ENCODE measurements at places on chromosomes 11 and 22. TPM values are rescaled to one million over a fixed set of nuclear protein-coding genes. Genes with fewer than 3 reads are reported as not detected.

Gene UBE2L6
- total RNA-seq, result 40.5 TPM

Gene SART1
- 56.5 TPM for total RNA-seq

Gene MMP11
- total RNA-seq, result 2.2 TPM

DNA sequence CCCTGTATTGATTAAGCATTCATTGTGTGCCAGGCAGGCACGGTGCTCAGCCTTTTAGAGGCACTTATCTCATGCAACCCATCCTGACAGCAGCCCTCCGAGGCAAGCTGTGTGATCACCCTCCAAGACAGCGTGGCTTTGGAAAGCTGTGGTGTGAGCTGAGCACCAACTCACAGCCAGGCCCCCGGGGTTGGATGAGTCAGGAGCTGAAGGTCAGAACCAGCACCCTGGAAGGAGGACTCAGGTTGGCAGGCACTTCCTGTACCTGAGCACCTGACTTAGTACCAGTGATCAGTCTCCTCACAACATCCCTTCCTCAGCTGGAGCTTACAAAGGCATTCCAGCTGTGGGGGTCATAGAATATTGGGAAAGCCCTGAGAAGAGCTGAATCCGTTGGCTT is 9.0 kb downstream of the PATZ1 start:
- H3K27ac ChIP-seq, result no peak overlapping the region
- peaks cover 25% of the 10 kb centered on the region for H3K4me1 ChIP-seq
- H3K4me3 ChIP-seq, result no peak overlapping the region

- H3K4me1 ChIP-seq, result peaks cover 20% of the 10 kb centered on the region
- no peak for DNase-seq
- H3K27ac ChIP-seq, result no peak overlapping the region
- H3K36me3 ChIP-seq, result no peaks in the 10 kb centered on the region
- no peak overlapping the region for H3K4me3 ChIP-seq
- H3K27me3 ChIP-seq, result no peaks in the 10 kb centered on the region
Measured at GRCh38 chr11:59769828-59770227, 14.7 kb downstream of the STX3 start.

GRCh38 chr11:117096201-117096991 is 1.8 kb downstream of the SIK3 start:
- H3K4me1 ChIP-seq, result peaks cover 49% of the 10 kb centered on the region
- DNase-seq, result peak; percentile 11
- peak overlapping the region; percentile 94 for H3K27ac ChIP-seq
- H3K36me3 ChIP-seq, result peaks cover 9% of the 10 kb centered on the region
- peaks cover 2% of the 10 kb centered on the region for H3K27me3 ChIP-seq

DNA sequence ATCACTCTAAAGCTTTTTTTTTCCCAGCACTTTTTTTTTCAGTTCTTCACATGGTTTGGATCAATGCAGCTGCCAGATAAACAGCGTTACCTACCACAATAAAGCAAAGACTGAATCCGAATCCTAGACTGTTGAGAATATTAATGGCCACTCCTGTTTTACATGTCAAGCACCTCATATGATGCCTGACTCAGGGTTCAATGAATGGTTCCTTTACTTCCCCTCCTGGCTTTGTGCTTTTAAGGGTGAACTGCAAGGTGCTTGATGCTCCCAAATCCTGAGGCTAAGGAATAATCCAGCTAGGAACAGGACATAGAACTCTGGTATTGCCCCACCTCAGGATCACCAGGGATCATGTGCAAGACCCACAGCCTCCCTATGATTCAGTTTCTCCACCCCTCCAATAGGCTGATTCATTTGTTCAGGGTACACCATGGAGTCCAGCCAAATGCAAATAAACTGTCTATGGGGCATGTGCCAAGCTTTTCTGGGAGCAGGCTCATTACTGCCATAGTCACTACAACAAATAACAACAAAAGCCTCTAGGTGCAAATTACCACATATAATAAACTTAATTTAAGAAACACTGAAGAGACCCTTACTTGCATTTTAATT is 104.3 kb downstream of the GAB2 start:
- no peak overlapping the region for H3K4me3 ChIP-seq
- DNase-seq, result peak; percentile 63
- H3K4me1 ChIP-seq, result peaks cover 41% of the 10 kb centered on the region
- H3K27me3 ChIP-seq, result no peaks in the 10 kb centered on the region
- H3K36me3 ChIP-seq, result no peaks in the 10 kb centered on the region

- H3K27ac ChIP-seq, result no peak overlapping the region
- DNase-seq, result no peak
- H3K36me3 ChIP-seq, result no peaks in the 10 kb centered on the region
- H3K4me1 ChIP-seq, result no peaks in the 10 kb centered on the region
- H3K27me3 ChIP-seq, result peaks cover 12% of the 10 kb centered on the region
Measured at GRCh38 chr11:20243974-20244373, 83.7 kb upstream of the DBX1 start.

DNA sequence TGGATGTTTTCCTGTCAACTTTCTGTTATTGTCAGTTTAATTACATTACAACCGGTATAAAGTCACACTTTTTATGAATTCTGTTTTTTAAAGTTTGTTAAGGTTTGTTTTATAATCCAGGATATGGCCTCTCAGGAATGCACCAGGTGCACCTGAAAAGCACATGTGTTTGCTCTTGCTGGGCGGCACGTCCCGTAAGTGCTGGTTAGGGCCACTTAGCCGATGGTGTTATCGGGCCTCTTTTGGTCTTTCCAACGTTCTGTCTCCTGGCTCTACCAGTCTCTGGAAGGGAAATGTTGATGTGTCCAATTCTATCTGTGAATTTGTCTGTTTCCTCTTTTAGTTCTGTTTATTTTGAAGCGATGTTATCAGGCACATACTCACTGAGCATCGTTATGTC is 695.7 kb downstream of the BRD1 start:
- H3K4me3 ChIP-seq, result no peak overlapping the region
- DNase-seq, result no peak
- H3K27me3 ChIP-seq, result peaks cover 1% of the 10 kb centered on the region
- H3K27ac ChIP-seq, result no peak overlapping the region

Data from HFFc6 (cell line).